ENCODE measurements at places on chromosomes 1 and 21.

DNA sequence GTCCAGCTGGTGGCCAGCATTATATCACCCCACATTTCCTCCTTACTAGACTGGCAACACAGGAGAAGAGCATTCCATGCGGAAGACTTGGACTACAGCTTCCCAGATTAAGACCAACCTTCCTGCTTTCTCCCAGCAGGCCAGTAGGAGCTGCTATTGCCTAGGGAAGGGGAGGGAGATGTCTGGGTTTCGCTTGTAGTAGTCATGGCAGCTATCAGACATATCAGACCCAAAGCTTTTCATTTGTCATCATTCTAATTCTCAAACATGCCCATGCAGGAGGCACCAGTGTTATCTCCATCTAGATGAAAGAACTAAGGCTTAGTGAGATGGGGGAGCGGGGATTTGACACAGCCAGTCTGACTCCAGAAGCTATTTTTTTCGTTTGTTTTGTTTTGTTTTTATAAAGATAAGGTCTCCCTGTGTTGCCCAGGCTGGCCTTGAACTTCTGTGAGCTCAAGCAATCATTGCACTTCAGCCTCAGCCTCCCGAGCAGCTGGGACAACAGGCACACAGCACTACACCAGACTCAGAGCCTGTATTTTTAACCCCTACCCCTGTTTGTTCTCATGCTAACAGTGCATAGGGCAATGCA is 4.5 kb downstream of the PLA2G2A start:
- DNase-seq: peak; percentile 63

GRCh38 chr1:53308506-53308905 is 19.4 kb downstream of the LRP8 start:
- no peak for DNase-seq

DNA sequence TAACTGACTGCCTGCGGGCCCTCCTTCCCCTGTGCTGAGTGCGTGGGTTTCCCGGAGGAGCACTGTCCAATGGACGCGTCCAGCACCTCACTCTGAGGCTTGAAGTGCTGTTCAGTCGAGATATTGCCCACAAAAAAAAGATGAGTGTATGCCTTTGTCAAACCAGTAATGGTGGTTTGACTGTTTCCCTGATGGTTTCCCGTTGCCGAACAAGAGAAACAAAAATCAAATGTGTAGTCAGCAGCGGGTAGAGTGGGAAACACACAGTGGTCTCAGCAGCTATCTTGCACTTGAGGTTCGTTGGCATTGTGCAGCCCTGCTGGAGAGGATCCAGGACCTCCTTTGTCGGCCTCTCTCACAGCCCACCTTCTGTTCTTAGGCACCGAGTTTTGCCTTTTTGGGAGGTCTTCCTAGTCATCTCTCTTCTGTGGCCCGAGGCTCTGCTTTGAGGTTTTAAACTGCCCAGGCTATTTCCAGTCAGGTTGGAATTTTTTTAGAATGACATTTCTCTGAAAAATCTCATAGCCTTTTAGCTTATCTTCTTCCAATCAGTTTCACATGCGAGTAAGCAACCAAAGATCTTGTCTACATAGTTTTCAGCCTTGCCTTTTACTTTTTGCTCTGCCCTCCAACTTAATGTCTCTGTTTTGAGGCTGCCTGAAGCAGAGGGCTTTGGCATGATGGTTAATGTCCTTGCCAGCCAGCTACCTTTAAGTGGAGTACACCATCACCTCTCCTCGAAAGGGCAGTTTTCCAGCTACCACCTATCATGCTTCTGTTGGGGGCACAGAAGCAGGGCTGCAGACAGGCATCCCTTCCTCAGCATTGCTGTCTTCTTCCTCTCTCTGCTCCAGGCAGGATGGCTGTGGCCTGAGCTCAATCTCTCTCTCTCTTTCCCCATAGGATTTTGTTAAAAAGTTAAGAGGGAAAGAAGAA is 132.3 kb downstream of the URB2 start:
- DNase-seq: peak; percentile 43

GRCh38 chr1:116664366-116664977 is 3.1 kb downstream of the IGSF3 start:
- DNase-seq: no peak

- DNase-seq: no peak
Observed at GRCh38 chr21:29151931-29152330, 21.5 kb downstream of the MAP3K7CL start.

GRCh38 chr1:233738850-233739249 is 124.9 kb downstream of the KCNK1 start:
- no peak for DNase-seq

GRCh38 chr1:43206600-43207228 is 34.6 kb downstream of the CFAP57 start:
- DNase-seq: peak; percentile 98

GRCh38 chr1:34792424-34792823 is 375 bp upstream of the GJA4 start:
- DNase-seq: no peak

Data from fibroblast of skin of right quadriceps (primary cell).